ENCODE measurements at places on chromosomes 6 and 20.
A peak's percentile ranks its signal among the peaks of the same experiment; 100 is the strongest.

- no peak for DNase-seq
These were observed 178.2 kb upstream of the IMPG1 start for GRCh38 chr6:76250666-76251065.

DNA sequence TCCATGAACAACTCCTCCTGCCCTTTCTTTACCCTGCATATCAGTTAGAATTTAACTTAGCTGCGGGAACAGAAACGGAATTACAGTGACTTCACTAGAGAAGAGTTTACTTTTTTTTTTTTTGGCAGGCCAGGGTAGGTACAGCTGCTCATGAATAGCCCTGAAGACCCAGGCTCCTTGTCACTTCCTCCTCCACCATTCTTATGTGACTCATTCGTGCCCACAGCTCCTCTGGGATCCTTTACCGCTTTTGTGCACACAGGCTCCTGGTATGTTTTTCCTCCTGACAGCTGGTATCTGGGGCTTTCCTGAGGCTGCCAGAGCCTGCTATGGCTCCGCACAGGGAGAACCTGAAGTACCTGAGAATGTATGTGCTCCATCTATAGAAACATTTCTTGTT, 3.9 kb upstream of the KCNS1 start:
- no peak for DNase-seq

- no peak for DNase-seq
These were observed 33.2 kb upstream of the TASP1 start for GRCh38 chr20:13671916-13672378.

GRCh38 chr6:170094686-170095272, 196.1 kb downstream of the DLL1 start:
- no peak for DNase-seq

GRCh38 chr6:154800338-154800737, 67.1 kb downstream of the SCAF8 start:
- no peak for DNase-seq

DNA sequence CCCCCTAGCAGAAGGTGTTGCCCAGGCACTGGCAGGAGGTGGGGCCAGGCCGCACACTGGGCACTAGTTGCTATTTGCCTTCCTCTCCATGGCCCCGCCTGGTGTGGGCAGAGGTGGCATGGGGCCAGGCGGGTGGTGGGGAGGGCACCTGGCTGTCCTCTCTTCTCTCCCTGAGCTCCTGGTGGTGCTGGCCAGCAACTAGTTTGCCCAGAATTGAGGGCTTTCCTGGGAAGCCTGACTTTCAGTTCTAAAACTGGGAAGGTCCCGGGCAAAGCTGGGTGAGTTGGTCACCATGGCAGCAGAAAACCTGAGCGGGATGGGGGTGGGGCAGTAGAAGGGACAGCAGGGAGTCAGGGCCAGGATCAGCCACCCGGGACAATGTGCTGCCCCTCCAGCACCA, 48.2 kb downstream of the RBM38 start:
- DNase-seq, result no peak

GRCh38 chr6:51163843-51164529, 345.3 kb downstream of the TFAP2B start:
- no peak for DNase-seq

- DNase-seq, result no peak
These were observed 149.1 kb upstream of the TENT5A start for GRCh38 chr6:81901551-81901966.

GRCh38 chr20:38162878-38163875, 1.9 kb downstream of the TGM2 start:
- DNase-seq, result no peak

GRCh38 chr20:34365765-34366213, 2.7 kb downstream of the ITCH start:
- DNase-seq, result no peak

DNA sequence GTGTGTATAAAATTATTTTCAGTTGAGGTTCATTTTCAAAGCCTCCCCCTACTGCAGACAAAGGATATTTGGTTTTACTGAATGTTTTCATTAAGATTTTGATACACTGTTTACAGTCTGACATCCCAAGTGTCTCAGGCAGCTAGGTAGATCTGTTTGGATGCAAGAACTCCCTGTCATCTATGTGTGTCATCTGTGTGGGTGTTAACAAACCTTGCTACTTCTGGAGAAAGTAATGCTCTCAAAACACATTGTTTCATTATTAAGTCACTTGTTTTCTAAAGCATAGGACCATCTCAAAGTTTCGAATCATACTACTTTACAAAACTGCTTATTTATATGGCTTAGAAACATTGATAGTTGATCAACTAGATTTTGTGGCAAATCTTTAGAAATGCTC, 114.5 kb upstream of the TMEM170B start:
- no peak for DNase-seq

DNA sequence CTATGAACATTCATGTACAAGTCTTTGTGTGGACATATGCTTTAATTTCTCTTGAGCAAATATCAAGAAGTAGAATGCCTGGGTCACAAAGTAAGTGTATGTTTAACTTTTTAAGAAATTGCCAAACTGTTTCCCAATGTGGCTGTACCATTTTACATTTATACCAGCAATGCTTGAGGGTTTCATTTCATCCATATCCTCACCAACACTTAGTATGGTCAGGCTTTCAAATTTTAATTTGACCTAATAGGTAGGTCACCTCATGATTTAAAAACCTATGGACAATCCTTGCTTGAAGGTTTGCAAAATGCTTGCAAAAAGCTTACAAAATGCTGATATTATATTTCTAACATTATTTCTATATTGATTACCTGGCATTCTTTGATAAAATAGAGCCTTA, 19.5 kb upstream of the SRSF3 start:
- DNase-seq, result no peak

DNA sequence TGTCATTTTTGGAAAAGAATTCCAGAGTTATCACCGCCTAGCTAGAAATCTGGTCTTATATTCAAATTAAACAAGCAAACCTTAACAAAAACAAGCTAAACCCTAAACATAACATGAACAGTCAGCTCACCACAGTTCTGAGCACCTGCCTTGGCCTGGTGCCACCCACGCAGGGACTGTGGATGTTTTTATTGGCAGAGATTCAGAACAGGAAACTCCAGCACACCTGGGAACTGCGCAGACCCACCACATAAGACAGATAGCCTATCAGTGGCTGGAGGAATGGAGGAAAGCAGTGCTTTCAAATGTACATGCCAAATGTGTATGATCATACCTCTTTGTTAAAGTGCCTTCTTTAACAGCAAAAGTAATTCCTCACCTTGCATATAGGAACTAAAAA, 8.9 kb downstream of the SLC16A10 start:
- DNase-seq, result no peak

GRCh38 chr6:43335469-43335868, 26.8 kb upstream of the CRIP3 start:
- no peak for DNase-seq

DNA sequence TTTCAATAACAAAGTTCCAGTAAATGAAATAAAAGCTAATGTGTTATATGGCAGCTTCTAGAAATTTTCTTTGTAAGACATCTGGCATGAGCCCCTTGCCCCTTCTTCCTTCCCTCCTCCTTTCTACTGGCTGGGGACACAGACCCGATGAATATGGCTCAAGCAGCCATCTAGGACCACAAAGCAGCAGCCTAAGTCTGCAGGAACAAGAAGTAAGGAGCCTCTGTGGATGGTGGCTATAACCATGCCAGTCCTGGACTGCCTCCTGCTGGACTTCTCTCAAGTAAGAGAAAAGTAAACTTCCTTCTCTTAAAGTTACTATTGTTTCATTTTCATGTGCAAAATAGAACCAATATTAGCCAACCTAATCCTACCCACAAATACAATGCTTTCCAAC, 114.9 kb upstream of the DST start:
- DNase-seq, result no peak

DNA sequence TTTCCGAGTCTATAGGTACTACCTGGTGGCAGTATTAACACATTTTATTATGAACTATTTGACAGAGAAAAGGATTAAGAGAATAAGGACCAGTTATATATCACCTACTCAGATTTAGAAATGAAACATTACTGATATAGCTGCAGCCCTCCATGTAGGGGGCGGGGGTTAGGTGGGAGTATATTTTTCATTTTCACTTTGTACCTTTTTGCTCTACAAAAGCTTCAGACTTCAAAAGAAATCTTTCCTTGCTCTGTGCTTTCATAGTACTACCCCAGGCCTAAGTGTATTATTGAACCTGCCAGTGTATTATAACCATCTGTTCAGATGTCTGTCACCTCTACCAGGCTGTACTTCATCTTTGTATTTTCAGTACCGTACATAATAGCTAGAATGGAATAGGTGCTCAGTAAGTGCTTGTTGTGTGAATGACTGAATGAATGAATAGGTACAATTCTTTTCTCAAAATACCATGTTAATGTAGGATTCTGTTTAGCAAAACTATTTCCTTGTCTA, 43.0 kb downstream of the CDKAL1 start:
- no peak for DNase-seq

- DNase-seq, result no peak
These were observed 19.0 kb downstream of the PACSIN1 start for GRCh38 chr6:34484899-34485298.

GRCh38 chr6:34664256-34664971, 32.2 kb downstream of the ILRUN start:
- no peak for DNase-seq

DNA sequence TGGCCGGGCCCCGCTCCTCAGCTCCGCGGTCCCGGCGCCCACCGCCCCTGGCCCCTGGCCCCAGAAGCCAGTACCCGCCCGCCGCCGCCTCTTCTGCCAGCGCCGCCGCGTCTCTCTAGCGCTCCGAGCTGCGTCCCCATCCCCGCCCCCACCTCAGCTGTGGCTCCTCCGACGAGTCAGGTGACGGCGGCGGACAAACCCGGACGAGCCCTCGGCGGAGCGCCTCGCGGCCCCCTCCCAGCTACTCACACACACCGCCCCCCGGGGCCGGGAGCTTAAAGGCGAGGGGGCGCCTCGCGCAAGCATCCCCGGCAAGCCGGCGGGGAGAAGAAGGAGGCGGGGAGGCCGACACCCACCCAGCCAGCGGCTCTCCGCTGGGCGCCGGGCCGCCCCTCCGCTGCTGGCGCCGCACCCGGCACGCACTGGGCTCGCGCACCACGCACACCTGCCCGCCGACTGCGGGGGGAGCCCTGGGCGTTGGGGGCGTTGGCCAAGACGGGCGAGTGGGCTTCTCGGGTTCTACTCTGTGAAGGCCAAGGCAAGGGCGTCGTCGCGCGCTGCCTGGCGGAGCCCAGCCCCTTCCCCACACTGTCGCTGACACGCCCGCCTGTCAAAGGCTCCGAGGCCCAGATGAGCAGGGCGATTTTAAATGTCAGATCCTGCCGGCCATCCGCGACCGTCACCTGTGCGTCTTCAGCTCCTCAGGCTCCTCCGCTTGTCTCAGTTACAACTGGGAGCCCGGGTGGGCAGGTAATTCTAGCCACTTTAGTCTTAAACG, at the start of gene SNAP91:
Gene SNAP91, minus strand, starts transcription at position 132 of the 778 bp plus-strand sequence. CDS start 1,174 bp downstream, outside the sequence.
- no peak for DNase-seq

- no peak for DNase-seq
These were observed 23.4 kb downstream of the GCM1 start for GRCh38 chr6:53125276-53125675.

- DNase-seq, result peak; percentile 60
These were observed 19.1 kb upstream of the AAR2 start for GRCh38 chr20:36217226-36217625.

- no peak for DNase-seq
These were observed at the start of gene ARHGAP40 for GRCh38 chr20:38601216-38602184. Gene ARHGAP40 (plus strand): TSS chr20:38601809.

GRCh38 chr6:30130887-30131862, 4.8 kb upstream of the TRIM40 start:
- DNase-seq, result peak; percentile 63

GRCh38 chr6:16836144-16836981, 75.1 kb upstream of the ATXN1 start:
- no peak for DNase-seq

- DNase-seq, result no peak
These were observed 115.5 kb downstream of the CDK19 start for GRCh38 chr6:110699780-110700179.

DNA sequence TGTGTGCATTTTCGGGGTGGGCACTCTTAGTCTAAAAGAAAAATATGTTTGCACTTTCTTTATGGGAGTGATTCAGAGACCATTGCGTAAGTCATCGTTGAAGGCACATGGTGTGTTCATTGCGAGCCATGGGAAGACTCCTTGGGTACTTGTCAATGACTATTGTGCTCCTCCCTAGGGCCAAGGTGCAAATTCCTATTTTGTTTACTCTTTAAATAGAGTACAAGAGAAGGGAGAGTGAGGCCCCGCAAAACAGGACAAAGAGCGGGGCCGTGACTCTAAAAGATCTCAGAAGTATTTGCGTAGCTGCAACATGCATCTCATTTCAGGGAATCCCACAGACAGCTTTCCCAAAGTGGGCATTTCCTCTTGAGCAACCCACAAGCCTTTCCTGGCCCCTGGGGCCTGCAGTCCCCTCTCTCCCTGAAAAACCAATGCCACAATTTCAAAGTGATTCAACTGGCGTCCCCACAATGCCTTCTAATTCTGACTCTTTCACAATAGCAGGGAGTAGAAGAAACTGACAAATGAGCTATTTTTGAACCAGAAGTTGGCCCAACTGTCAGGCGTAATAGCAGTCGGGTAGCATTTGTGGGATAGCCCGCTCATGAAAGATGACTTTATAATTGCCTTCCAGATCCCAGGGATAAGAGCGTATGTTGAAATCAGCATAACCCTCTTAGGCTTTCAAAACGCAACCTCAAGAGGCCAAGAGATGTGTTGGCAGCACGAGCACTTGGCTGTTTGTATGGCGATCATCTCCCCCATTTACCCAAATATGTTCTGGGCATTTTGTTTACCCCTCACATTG, 277.9 kb upstream of the BMP2 start:
- DNase-seq, result no peak

- DNase-seq, result no peak
These were observed 44.8 kb downstream of the AGPAT4 start for GRCh38 chr6:161228921-161229591.

- DNase-seq, result no peak
These were observed 2.1 kb downstream of the GABRR2 start for GRCh38 chr6:89313006-89313405.

GRCh38 chr20:39691151-39691862, 729.2 kb downstream of the DHX35 start:
- no peak for DNase-seq

DNA sequence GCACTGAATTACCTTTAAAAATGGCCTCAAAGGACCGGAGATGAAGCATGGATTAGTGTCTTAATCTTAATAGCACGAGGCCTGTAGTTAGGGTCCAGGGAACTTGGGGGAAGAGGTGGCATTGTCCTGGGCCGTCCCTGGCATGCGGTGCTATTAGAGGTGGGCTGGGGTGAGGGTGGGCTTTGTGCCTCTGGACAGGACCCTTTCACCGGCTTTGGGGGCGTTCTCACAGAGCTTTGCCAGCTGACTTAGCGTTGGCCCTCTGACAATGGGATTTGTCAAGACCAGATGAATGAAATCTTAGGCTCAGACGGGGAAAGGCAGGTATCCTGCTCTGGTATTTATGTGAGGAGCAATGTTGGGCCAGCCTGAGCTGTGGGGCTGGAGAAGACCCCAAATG, 59.6 kb downstream of the ERMARD start:
- DNase-seq, result no peak

- no peak for DNase-seq
These were observed 100.2 kb upstream of the ARMC2 start for GRCh38 chr6:108748055-108748454.

GRCh38 chr20:51526106-51526470, 16.4 kb downstream of the NFATC2 start:
- DNase-seq, result no peak
